ENCODE measurements at places on chromosomes 2 and 18.
A peak's percentile ranks its signal among the peaks of the same experiment; 100 is the strongest.

- no peak for DNase-seq
Measured at GRCh38 chr2:215684448-215685237, 248.8 kb upstream of the FN1 start.

GRCh38 chr2:129080715-129081476 lies 762.2 kb upstream of the HS6ST1 start:
- DNase-seq, result no peak

- DNase-seq, result no peak
Measured at GRCh38 chr2:104745846-104746245, 108.1 kb upstream of the POU3F3 start.

GRCh38 chr18:8477615-8478014 lies 131.6 kb upstream of the RAB12 start:
- DNase-seq, result no peak

- no peak for DNase-seq
Measured at GRCh38 chr18:31301201-31301655, 16.7 kb upstream of the DSG1 start.

- no peak for DNase-seq
Measured at GRCh38 chr2:144453486-144454158, 66.3 kb downstream of the ZEB2 start.

GRCh38 chr2:218149848-218150440 lies 16.8 kb downstream of the CXCR1 start:
- no peak for DNase-seq

- DNase-seq, result no peak
Measured at GRCh38 chr2:38407111-38407682, 30.1 kb upstream of the ATL2 start.

- DNase-seq, result no peak
Measured at GRCh38 chr2:224711859-224712665, 4.1 kb downstream of the CCDC195 start.

DNA sequence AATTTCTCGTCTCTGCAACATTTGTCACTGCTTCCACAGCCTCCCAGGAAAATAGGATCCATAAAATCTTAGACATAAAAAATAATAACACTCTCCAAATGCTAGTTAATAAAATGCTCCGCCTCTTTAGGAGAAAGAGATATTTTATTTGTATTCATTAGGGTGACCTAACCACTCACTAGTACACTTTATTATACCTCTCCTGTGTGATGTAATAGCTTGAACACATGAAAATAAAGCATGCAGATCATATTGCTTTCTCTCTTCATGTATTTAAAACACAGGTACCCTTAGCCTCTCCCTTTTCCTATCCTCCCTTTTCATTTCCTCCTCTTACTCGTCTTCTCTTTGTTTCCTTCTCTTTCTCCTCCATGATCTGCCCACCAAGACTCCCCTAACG lies 694.2 kb downstream of the EPHA4 start:
- DNase-seq, result no peak

- DNase-seq, result no peak
Measured at GRCh38 chr2:218036371-218036770, 32.7 kb upstream of the RUFY4 start.

DNA sequence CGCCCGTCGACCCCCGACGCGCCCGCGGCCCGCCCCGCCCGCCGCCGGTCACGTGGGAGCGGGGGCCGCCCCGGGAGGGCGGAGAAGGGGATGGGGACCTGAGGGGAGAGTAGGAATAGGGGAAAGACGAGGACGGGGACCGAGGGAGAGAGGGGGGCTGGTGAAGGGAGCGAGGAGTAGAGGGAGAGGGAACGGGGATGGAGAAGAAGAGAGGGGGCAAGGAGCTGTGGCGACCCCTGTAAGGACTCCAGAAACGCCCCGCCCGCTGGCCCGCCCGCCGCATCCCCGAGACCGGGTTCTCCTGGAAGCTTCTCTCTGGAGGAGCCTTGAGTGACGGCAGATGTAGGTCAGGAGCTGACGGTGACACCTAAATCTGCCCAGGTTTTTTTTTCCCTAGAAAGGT lies 615 bp downstream of the ADNP2 start:
- peak; percentile 84 for DNase-seq

- DNase-seq, result peak; percentile 11
Measured at GRCh38 chr18:54210463-54210862, 14.0 kb downstream of the MBD2 start.

DNA sequence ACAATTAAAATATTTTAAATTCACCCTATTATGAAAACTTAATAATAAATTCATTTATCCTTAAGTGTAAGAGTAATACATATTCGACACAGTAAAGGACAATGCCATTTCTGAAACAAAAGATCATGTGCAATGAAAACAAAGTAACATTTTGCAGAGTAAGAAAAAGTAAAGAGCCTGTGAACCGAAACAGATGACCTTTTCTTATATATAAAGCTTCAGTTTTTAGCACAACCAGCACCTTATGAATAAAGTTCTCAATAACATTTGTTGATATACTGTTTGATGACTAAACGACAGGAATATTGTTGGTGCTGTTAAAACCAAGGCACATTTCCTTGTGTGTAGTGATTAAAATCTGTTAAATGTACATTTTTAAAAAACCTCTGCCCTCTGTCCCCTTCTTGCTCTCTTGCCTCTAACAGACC lies 1.5 kb downstream of the PELI1 start:
- DNase-seq, result no peak
